PC-9 (cell line): ENCODE measurements at places on chromosomes 11 and 22.
A peak's percentile ranks its signal among the peaks of the same experiment; 100 is the strongest.

DNA sequence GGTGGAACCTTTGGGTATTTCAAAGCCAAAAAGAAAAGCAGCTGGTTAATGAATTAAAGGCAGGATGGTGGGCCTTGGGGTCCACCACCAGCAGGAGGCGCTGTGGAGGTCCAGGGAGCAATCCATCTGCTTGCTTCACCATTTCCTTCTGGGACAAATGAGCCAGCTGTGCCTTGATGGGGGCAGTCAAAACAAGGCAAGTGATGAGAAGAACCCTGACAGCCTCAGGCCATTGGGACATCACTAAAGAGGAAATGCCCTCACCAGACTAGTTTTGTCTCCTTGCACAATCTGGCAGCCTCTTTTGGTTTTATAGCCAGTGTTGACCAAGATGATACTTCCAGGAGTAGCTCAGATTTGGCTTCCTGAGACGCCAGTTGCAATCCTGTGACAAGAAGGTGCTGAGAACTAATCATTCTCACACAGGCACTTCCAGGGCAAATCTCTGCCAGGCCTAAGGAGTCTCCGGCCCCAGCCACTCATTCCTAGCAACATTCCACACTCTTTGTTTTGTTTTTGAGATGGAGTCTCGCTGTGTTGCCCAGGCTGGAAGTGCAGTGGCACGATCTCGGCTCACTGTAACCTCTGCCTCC is 38.2 kb upstream of the WEE1 start:
- H3K27me3 ChIP-seq, result no peaks in the 10 kb centered on the region
- no peak overlapping the region for H3K4me3 ChIP-seq
- peaks cover 28% of the 10 kb centered on the region for H3K4me1 ChIP-seq
- peak; percentile 88 for DNase-seq

DNA sequence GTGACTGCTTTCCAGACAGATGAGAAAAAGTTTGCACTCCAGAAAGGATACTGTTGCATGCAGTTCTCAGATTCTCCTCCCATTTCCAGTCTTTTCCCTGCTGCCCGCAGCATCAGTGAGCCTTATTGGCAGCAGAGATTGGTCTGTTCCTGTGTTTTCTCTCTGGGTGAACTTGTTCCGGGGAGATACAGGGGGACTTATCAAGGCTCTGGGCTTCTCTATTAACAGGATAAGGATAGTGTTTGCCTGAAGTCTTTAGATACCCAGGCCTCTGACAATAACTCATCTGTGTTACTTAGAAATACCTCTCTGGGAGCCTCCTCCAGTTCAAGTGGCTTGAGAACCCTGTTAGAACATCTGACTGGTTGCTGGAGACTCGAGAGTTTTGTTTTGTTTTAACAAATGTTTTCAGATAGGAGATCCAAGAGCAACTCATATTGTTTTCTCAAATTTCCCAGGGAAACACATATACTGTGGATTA is 154.7 kb downstream of the BLID start:
- peaks cover 11% of the 10 kb centered on the region for H3K4me1 ChIP-seq
- no peaks in the 10 kb centered on the region for H3K27me3 ChIP-seq
- no peak overlapping the region for H3K27ac ChIP-seq
- no peak for DNase-seq
- H3K36me3 ChIP-seq, result no peaks in the 10 kb centered on the region
- no peak overlapping the region for H3K4me3 ChIP-seq

DNA sequence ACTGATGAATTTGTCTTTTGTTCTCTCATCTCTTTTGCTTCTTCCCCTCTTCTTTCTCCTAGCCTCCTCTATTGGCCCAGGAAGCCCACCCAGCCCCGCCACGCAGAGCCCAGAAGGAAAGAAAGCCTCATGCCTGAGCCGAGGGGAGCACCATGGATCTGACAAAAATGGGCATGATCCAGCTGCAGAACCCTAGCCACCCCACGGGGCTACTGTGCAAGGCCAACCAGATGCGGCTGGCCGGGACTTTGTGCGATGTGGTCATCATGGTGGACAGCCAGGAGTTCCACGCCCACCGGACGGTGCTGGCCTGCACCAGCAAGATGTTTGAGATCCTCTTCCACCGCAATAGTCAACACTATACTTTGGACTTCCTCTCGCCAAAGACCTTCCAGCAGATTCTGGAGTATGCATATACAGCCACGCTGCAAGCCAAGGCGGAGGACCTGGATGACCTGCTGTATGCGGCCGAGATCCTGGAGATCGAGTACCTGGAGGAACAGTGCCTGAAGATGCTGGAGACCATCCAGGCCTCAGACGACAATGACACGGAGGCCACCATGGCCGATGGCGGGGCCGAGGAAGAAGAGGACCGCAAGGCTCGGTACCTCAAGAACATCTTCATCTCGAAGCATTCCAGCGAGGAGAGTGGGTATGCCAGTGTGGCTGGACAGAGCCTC is 3.8 kb downstream of the ZBTB16 start:
- no peak overlapping the region for H3K4me3 ChIP-seq
- no peaks in the 10 kb centered on the region for H3K36me3 ChIP-seq
- no peak for DNase-seq
- no peaks in the 10 kb centered on the region for H3K4me1 ChIP-seq
- peaks cover 72% of the 10 kb centered on the region for H3K27me3 ChIP-seq
- no peak overlapping the region for H3K27ac ChIP-seq

GRCh38 chr11:95512682-95513081 is 276.9 kb downstream of the FAM76B start:
- H3K36me3 ChIP-seq, result no peaks in the 10 kb centered on the region
- H3K4me3 ChIP-seq, result no peak overlapping the region
- H3K27me3 ChIP-seq, result no peaks in the 10 kb centered on the region

GRCh38 chr11:18771266-18772035 is 20.1 kb downstream of the PTPN5 start:
- no peak overlapping the region for H3K4me3 ChIP-seq
- DNase-seq, result no peak
- no peaks in the 10 kb centered on the region for H3K36me3 ChIP-seq
- H3K27ac ChIP-seq, result no peak overlapping the region

GRCh38 chr11:85247797-85248196 is 379.3 kb downstream of the DLG2 start:
- H3K36me3 ChIP-seq, result no peaks in the 10 kb centered on the region
- H3K4me3 ChIP-seq, result no peak overlapping the region
- H3K27me3 ChIP-seq, result no peaks in the 10 kb centered on the region
- H3K27ac ChIP-seq, result no peak overlapping the region
- DNase-seq, result no peak

DNA sequence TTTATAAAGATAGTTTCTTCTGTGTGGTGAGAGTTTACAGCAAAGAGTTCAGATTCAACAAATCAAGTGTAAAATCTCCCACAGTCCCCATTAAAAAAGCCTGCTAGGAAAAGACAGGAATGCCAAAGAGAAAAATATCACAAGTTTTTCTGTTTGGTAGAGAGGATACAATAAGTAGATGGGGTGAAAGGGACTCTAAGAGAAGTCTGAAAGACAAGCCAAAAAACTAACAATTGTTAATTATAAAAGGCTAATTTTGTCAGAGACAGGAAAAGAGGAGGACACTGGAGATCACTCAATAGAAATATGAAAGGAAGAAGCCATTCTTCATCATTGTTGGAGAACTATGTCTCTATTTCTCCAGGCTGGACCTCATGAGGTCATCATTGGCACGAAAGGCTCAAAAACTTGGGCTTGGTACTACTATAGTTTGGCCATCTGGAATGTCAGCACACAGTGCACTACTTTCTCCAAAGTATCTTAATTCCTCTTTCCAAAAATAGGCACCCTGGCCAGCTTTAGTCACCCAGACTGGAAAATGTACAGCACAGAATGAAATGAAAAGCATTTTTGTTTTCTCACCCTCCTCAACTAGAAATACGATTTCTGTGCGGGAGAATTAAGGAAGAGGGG is 531 bp upstream of the SOX6 start:
- H3K27ac ChIP-seq, result no peak overlapping the region
- no peak overlapping the region for H3K4me3 ChIP-seq

DNA sequence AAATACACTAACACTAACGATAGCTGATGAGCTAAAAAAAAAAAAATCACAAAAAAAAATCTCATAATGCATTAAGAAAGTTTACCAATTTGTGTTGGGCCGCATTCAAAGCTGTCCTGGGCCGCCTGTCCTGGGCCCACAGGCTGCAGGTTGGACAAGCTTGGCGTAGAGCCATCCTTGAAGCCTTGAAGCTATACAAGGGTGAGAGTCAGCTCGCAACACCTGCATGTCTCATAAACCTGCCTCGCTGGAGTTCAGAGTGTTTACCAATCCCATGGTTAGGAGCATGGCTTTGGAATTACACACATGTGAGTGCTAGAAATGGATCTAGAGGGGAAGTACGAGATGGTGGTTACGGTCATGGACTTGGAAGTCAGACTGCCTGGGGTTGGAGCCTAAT is 453.7 kb downstream of the INSC start:
- no peaks in the 10 kb centered on the region for H3K4me1 ChIP-seq
- H3K4me3 ChIP-seq, result no peak overlapping the region
- H3K27ac ChIP-seq, result no peak overlapping the region
- no peaks in the 10 kb centered on the region for H3K27me3 ChIP-seq
- DNase-seq, result no peak

GRCh38 chr22:45538281-45538680 is 35.6 kb downstream of the FBLN1 start:
- no peak overlapping the region for H3K27ac ChIP-seq
- peaks cover 17% of the 10 kb centered on the region; the same call in 1 of the 2 replicates for H3K36me3 ChIP-seq

DNA sequence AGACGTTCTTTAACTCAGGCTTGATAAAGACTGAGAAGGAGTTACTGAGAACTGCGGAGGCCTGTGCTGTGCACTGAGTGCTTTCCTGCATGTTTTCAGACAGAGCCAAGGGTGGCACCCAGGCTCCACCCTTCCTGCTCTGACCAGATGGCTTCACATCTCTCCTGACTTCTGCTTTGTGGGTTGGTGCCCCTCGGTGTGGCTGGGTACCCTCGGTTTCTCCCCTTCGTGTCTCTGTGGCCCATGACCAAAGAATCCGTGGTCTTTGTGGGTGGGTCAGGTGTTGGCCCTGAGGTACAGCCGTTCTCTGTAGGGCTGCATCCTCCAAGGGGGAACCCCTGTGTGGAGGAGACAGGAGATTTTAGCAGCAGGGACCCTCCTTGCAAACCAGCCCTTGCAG is 34.3 kb downstream of the GRIK4 start:
- DNase-seq, result no peak
- H3K27ac ChIP-seq, result no peak overlapping the region
- H3K4me3 ChIP-seq, result no peak overlapping the region
- no peaks in the 10 kb centered on the region for H3K36me3 ChIP-seq

DNA sequence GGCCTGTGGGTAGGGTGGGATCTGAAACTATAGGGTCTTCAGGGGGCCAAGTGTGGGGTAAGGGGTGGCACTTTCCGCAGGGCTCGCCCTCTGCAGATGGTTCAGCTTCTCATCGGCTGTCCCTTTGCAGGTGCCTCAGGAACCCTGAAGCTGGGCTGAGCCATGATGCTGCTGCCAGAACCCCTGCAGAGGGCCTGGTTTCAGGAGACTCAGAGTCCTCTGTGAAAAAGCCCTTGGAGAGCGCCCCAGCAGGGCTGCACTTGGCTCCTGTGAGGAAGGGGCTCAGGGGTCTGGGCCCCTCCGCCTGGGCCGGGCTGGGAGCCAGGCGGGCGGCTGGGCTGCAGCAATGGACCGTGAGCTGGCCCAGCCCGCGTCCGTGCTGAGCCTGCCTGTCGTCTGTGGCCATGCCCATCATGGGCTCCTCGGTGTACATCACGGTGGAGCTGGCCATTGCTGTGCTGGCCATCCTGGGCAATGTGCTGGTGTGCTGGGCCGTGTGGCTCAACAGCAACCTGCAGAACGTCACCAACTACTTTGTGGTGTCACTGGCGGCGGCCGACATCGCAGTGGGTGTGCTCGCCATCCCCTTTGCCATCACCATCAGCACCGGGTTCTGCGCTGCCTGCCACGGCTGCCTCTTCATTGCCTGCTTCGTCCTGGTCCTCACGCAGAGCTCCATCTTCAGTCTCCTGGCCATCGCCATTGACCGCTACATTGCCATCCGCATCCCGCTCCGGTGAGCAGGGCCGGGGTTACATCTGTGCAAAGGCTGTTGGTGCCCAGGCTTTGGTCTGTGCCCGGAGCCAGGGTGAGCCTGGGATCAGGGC is 5.8 kb downstream of the ADORA2A start:
- no peak overlapping the region for H3K27ac ChIP-seq
- no peak overlapping the region for H3K4me3 ChIP-seq
- H3K36me3 ChIP-seq, result no peaks in the 10 kb centered on the region
- DNase-seq, result no peak

DNA sequence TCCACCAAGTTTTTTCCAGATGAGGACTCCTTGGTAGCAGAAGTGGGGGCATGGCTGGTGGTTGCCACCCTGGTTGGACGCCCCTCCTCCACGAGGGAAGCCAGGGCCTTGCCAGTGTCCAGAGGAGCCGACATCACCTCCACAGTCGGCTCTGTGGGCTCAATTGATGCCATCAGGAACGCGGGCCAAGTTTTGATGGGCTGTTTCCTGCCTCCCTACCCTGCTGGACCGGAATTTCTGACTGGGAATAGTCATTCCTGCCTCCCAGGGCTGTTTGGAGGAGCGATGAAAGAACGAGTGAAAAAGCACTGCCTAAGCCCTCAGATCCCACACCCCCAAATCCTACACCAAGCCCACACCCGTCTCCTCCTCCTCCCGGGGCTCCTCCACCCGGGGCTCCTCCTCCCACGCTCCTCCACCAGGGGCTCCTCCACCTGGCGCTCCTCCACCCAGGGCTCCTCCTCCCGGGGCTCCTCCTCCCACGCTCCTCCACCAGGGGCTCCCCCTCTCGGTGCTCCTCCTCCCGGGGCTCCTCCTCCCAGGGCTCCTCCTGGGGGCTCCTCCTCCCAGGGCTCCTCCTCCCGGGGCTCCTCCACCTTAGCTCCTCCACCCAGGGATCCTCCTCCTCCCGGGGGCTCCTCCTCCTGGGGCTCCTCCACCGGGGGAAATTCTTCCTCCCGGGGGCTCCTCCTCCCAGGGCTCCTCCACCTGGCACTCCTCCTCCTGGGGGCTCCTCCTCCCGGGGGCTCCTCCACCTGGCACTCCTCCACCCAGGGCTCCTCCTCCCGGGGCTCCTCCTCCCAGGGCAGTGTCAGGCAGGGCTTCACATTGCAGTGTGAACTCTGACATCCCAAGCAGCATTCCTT is 10.0 kb upstream of the PRR5 start:
- peaks cover 21% of the 10 kb centered on the region for H3K4me1 ChIP-seq
- H3K27ac ChIP-seq, result no peak overlapping the region
- no peaks in the 10 kb centered on the region for H3K27me3 ChIP-seq
- no peak overlapping the region for H3K4me3 ChIP-seq
- no peaks in the 10 kb centered on the region for H3K36me3 ChIP-seq

DNA sequence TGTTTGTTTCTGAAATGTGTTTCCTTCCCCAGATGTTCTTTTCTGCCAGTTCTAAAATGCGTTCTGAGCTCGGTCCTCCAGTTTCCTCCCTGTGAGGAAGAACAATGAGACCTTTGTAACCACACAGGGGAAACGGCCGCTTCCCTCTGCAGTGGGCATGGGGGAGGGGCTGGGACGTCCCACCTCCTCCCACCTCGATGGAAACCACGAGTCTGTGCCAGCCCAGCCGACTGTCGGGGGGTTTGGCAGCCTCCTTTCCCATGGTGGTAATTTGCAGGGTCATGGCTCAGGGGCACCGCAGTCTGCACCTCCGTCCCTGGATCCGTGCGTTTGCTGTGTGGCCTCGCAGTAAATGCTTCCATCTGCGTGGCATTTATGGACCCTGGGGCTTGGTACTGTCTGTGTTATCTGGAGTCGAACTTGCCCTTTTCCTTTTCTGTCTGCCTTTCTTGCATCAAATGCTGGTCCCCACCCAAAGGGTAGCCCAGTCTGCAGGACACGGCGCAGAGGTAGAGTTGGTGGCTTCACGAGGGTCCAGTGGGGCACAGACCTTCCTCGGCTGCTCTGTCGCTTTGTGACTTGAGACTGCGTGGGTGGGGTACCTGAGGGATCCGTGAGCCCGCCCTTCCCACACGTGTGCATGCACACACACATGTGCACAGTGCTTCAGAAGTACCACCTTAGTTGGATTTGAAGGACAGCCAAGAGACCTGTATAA is 16.1 kb downstream of the LRP5 start:
- 0 out of 2 replicates have a peak, but pooled peaks cover 4% of the 10 kb centered on the region for H3K36me3 ChIP-seq
- no peaks in the 10 kb centered on the region for H3K27me3 ChIP-seq
- no peak for DNase-seq
- H3K27ac ChIP-seq, result no peak overlapping the region
- no peak overlapping the region for H3K4me3 ChIP-seq
